ENCODE measurements at places on chromosomes 12 and 14.

GRCh38 chr14:88879022-88879421, 54.6 kb downstream of the TTC8 start:
- no peak for DNase-seq

GRCh38 chr14:89331398-89331797, 85.6 kb downstream of the FOXN3 start:
- no peak for DNase-seq

DNA sequence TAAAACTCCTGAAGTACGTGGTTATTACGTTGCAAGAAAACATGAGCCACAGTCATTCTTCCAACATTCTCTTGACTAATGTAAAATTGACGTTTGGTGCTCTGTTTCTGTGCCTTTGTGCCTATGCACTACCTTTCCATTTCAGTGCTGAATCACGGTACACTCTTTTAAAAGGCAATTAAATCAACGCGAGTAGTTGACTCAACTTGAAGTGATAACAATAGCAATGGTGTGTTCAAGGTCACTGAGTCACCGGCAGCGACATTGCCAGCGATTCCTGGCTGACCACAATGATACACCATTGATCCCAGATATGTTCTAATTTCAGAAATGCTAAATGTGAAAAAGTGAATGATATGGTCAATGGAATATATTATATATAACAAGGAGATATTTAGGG, 17.8 kb downstream of the AK7 start:
- no peak for DNase-seq

GRCh38 chr12:46438719-46439319, 66.2 kb upstream of the SLC38A2 start:
- DNase-seq: no peak

- DNase-seq: no peak
Observed at GRCh38 chr12:105352940-105353635, 22.6 kb downstream of the C12orf75 start.

GRCh38 chr12:84150201-84150600, 762.4 kb downstream of the SLC6A15 start:
- no peak for DNase-seq

GRCh38 chr12:65533177-65533883, 254.8 kb downstream of the MSRB3 start:
- no peak for DNase-seq

DNA sequence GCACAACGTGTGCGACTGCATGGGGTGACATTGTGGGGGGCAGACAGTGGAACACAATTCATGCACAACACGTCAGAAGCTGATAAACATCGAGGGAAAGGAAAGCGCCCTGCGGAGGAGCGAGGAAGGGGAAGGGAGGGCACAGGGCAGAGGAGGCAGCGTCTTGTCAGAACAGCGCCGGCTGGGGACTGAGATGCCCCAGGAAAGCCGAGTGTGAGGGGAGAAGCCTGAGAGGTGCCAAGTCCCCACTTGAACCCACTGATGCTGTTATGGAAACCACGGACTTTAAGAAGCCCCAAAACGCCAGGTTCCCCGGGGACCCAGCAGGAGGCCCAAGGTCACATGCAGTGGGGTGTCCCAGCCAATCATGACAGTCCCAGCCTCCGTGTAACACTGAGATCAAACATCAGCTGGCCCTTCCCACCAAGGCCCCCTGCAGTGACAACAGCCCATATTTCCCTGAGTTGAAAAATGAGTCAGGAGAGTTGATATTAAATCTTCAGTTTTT, 70.0 kb downstream of the GALNT9 start:
- no peak for DNase-seq

- DNase-seq: peak; percentile 92
Observed at GRCh38 chr12:48788854-48789775, at the start of gene ADCY6. Gene ADCY6, minus strand, starts transcription at chr12:48789089. Its CDS starts 5,655 bp downstream, at chr12:48783434.

GRCh38 chr12:5497329-5498053, 65.6 kb downstream of the NTF3 start:
- DNase-seq: no peak

DNA sequence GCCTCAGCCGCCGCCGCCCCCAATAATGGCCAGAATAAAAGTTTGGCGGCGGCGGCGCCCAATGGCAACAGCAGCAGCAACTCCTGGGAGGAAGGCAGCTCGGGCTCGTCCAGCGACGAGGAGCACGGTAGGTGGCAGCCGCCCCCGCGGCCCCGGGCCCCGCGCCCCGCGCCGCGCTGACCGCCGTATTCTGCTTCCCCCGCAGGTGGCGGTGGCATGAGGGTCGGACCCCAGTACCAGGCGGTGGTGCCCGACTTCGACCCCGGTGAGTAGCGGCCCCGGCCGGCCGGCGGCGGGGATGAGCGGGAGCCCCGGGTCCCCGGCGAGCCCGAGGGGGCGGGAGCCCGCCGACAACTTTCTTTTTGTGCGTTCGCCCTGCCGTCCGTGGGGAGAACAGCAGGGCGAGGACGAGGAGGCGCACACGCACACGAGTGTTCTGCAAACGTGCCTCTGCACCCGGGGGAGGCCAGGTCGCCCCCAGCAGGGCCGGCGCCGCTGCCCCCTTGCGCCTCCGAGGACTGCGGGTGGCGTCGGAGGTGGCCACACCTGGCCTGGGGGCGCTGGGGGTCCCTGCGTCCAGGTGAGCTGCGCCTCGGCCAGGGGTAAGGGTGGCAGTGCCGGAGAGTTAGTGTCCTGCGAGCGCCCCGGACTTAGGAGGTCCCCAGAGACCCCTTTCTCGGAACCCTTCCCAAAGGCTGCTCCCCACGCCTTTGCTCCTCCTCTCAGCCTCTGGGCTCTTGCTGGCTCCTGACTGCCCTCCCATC, 794 bp downstream of the RCOR1 start:
- DNase-seq: peak; percentile 84

DNA sequence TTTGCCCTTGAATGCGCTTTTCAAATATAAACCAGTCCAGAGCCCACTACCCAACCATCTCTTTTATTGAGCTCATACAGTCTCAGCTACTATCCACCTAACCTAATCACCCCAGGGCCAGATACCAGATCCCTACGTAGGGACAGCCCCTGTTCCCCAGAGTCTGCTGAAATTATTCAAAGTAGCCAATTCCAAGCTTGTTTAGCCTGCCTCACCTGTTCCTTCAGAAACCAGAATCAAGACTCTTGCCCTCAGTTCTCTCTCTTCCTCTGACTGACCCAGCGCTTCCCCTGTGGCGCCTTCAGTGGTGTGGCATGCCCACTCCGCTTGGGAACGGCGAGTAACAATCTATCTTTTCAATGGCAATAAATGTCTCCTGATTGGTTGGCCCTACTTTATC, 18.8 kb downstream of the BMAL2 start:
- DNase-seq: no peak

DNA sequence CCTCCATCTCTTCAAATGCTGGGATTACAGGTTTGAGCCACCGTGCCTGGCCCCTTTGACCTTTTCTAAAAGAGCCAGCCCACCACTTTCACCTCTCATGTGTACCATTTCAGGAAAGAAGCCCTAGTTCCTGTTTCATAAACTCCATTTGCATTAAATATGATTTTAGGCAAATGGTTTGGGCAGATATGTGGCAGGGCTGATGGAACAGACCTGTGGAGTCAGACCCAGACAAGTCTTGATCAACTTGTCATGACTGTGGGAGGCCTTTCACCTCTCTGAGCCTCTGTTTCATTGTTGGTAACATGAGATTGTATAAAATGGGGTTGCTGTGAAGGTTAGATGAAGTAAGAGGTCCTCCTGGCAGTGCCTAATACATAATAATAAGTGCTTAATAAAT, 5.2 kb upstream of the MAP3K9 start:
- DNase-seq: no peak

DNA sequence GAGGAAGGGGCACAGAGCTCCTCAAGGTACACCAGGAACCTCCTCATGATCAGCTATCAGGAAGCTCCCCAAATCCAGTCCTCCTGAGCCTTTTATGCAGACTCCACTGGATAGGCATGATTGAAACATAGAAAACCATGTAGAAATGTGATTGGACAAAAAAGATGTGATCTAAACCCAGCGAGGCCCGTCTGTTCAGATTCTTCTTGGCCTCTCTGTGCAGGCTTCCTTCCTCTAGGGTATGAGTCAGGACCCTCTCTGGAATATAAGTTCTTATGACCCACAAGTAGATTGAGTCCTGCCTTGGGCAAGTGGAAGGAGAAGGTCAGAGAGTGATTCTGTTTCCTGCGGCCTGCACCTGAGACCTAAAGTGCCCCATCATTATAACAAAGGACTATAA, 166.3 kb downstream of the PHLDA1 start:
- DNase-seq: no peak

- no peak for DNase-seq
Observed at GRCh38 chr14:32408018-32408417, 78.9 kb downstream of the AKAP6 start.

DNA sequence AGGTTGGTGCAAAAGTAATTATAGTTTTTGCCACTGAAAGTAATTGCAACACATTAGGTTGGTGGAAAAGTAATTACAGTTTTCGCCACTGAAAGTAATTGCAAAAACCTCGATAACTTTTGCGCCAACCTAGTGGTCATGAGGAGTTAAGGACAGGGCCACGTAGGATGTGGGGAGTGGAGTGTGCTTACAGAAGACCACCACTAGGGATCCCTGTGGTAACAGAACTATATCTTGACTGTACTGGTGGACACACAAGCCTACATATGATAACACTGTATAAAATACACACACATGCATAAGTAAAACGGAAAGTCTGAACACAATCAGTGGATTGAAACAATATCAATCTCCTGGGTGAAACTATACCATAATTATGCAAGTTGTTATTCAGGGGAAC, 187.4 kb upstream of the ABCD2 start:
- DNase-seq: no peak

GRCh38 chr14:93970585-93970964, 5.8 kb downstream of the ASB2 start:
- no peak for DNase-seq

DNA sequence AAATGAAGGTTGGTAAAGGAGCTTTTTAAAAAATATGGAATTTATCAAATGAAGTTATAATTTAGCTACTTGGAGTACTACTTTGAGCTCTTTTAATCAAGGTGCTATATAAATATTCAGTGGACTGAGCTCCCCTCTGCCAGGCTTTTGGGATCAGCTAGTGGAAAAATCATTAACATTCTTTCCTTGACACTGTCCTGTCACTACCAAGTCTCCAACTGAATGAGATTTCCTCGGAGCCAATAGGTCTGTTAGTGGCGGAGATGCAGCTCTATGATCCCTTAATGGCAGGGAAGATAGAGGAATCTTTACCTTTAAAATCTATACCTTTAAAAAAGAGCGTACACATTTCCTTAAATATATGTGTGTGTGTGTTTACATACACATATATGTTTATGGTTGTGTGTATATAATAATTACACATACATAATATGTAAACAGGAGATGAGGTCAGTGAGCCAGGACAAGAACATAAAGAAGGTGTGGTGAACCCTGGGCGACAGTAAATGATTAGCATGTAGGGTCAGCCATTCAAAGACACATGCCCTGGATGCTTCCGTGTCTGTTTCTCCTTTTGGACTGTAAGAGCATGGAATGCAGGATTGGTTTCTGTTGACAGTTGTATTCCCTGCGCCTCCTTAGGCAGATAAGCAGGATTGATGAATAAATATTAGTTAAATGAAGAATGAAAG, 47.7 kb upstream of the ATP2A2 start:
- no peak for DNase-seq

DNA sequence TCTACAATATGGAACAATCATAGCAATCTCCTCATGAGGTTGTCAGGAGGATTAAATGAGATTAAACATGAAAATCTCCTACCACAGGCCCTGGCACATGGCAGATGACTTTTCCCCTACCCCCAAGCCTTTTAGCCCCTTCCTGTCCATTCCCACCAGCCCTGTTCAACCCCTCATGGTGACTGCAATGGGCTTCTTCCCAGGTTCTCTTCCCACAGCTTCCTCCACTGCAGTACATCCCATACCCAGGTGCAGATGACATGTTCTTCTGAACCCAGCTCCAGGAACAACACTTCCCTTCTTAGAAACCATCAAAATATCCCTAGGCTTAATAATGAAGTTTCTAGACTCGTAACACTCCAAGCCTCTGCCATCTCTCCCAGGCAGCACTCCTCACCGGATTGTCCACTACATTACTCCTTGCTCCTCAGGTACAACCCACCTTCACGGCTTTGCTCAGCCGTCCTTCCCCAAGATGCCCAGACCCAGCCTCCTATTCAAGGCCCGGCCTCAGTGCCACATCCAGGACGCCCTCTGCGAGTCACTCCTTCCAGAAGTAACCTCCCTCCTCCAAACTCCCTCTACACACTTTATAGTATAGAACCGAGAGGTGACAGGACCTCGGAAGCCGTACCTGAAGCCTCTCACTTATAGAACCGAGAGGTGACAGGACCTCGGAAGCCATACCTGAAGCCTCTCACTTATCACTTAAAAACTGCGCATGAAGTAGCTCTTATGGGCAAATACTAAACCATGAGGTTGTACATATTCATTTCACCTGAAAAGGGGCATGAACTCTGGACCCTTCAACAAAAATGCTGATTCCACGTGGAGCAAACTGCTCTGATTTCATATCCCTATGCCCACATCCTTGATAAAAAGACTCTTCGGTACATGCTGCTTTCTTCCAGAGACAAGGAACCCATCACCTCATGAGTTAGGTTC, 1.5 kb downstream of the CRACR2A start:
- no peak for DNase-seq

DNA sequence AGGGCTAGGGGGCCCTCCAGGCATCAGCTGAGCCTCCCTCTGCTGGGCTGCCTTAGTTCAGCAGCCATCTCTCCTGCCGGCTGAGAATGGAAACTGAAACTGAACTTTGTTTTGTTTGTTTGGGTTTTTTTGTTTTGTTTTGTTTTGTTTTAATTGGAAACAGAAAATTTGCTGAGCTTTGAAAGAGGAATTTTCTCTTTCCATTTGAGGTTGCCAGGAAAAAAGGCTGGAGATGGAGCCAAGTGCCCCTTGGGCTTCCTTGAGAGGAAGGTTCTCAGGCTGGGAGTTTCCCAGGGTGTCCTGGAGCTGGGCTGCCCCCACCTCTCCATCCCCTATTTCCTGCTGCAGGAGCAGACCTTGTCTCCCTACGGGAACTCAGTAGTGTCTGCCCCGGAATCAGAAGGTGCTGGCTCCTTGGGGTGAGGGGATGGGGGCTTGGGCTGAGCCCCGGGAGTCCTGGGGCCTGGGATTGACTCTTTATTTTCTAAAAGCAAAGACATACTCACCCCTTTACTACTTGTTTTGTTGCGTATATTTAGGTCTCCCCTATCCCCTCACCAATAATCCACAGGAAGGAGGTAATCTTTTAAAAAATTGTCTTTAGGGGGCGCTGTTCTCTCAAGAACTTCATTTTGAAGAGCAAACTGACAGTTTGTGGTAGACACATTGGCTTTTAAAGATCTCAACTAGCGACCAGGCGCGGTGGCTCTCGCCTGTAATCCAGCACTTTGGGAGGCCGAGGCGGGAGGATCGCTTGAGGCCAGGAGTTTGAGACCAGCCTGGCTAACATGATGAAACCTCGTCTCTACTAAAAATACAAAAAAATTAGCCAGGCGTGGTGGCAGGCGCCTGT, 21.3 kb upstream of the OASL start:
- no peak for DNase-seq

GRCh38 chr14:50984036-50984710, 39.9 kb upstream of the PYGL start:
- DNase-seq: no peak

- peak; percentile 80 for DNase-seq
Observed at GRCh38 chr14:74552623-74553022, 59.1 kb downstream of the ISCA2 start.

All from upper lobe of right lung (tissue), 1 donor.